NCI-H526 treated with DMSO at 0.1 percent for 48 hours (cell line): ENCODE measurements at places on chromosomes 16 and 17.
A peak's percentile ranks its signal among the peaks of the same experiment; 100 is the strongest.

- DNase-seq = no peak
These were observed 9.8 kb upstream of the ADAT1 start for GRCh38 chr16:75632857-75633256.

GRCh38 chr16:333406-334094, 19.0 kb downstream of the AXIN1 start:
- DNase-seq = no peak

DNA sequence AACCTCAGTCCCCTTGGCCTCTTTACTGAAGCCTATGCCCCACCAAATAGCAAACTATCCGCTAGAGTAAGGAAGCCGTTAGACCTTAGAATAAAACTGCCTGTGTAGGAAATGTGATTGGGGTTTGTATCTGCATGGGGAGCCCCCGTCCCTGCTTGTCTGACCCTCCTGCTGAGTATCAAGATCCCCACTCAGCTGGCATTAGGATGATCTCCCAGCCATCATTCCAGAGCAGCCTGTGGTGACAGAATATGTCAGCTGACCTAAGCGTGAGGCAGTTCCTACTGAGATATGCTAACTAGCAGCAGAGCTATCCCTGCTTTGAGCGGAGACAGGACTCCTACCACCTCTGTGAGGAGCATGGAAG, 645 bp upstream of the GFOD2 start:
- no peak for DNase-seq

DNA sequence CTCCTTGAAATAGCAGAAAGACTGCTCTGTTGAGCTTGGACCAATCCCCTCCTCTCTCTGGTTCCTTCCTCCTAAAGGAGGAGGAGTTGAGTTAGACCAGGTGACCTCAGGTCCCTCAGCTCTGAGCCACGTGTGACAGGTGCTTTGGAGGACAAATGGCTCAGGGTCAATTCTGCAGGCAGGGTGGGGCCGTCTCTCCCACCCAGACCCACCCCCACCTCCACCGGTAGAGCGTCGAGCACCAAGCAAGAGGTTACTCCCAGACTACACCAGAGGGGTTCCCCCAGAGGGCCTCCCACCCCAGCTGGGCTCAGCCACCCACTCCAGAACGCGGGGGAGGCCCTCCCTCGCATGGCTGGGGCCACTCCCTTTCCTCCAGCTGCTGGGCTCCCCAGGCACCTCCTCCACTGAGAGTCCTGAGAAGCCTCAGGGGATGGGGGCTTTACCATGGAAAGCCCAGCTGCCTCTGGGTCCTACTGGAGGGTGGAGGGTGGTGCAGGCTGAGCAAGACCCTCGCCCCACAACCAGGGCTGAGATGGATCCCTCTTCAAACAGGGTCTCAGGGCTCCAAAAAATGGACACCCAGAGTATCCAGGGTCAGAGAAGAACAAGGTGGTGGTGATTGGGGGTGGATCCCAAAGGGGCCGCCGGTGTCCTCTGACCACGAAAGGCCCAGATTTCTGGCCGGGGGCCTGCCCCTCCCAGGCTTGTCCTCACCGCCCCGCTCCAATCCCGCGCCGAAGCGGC, 7.6 kb downstream of the MYO1C start:
- peak; percentile 37 for DNase-seq

GRCh38 chr16:14499110-14499509, 130.9 kb downstream of the PARN start:
- DNase-seq = no peak

DNA sequence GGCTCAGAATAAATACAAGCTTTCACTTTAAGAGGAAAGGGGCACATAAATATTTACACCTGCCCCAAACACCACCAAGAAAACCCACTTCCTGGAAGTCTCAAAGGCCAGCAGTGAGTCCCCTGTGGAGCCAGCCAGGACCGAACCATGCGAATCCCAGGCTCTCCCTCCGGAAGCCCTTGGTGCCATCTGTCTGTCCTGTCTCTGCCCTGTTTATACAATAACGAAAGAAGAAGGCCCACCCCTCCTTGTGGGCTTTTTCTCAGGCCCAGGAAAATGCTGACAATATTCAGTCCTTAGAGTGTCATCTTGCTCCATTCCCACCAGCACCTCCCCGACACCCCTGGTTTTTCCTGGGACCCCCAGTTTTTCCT, 3.6 kb upstream of the SLC6A4 start:
- DNase-seq = no peak

DNA sequence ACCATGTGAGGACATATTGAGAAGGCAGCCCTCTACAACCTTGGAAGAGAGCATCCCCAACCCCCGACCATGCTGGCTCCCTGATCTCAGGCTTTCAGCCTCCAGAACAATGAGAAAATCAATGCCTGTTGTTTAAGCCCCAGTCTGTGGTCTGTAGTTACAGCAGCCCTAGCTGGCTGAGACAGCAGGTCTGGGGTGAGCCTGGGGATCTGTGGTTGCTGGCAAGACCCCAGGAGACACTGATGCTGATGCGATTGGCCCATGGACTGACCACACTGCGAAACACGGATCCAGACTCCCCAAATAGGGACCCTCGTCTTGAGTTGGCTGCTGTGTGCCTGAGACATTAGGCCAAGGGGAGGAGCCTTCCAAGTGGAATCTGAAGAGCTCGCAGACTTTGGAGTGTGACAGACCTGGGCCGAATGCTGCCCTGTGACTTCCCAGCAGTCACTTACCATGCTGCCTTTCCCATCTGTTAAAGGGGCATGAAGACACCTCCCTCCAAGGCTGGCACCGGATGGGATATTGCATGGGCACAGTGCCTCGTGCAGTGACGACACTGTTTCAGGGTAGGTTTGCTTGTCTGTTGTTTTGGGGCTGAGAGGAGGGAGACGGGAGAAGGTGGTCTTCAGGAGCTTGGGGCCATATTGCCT, 147.8 kb upstream of the RPL38 start:
- DNase-seq = no peak

DNA sequence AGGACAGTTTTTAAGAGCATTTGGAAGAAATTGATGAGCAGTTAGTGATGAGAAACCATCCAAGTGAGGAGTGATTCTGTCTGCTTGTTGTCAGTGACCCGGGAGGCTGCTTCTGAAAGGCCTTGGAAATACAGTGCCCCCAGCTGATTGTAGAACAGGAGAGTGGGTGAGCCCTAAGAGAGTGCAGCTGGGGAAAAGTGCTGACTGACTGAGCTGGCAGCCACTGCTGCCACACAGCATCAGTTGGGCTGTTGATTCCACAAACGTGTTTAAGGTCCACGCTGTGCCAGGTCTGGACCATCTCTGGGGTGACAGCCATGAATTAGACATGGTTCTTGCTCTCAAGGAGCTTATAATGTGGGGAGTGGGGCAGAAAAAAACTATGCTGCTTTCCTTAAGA, 18.9 kb downstream of the NUP93 start:
- DNase-seq = no peak

DNA sequence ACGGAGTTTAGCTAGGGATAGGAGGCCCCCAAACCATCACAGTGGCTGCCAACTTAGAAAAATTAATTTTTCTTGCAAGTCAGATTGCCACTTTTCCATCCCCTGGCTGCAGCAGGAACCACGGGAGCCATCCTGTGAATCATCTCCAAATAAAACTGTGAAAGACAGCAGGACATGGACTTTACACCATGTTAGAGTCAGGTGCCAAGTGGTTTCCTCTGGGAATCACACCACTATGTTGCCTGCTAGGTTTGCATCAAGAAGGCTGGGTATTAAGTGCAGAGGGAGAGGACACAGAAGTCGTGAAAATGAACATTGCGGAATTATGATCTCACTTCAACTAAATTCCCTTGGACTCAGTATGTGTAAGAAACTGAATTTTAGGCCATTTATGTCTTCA, 471.3 kb upstream of the GOT2 start:
- no peak for DNase-seq

- DNase-seq = no peak
These were observed 119.1 kb downstream of the KCNJ12 start for GRCh38 chr17:21495281-21495680.

DNA sequence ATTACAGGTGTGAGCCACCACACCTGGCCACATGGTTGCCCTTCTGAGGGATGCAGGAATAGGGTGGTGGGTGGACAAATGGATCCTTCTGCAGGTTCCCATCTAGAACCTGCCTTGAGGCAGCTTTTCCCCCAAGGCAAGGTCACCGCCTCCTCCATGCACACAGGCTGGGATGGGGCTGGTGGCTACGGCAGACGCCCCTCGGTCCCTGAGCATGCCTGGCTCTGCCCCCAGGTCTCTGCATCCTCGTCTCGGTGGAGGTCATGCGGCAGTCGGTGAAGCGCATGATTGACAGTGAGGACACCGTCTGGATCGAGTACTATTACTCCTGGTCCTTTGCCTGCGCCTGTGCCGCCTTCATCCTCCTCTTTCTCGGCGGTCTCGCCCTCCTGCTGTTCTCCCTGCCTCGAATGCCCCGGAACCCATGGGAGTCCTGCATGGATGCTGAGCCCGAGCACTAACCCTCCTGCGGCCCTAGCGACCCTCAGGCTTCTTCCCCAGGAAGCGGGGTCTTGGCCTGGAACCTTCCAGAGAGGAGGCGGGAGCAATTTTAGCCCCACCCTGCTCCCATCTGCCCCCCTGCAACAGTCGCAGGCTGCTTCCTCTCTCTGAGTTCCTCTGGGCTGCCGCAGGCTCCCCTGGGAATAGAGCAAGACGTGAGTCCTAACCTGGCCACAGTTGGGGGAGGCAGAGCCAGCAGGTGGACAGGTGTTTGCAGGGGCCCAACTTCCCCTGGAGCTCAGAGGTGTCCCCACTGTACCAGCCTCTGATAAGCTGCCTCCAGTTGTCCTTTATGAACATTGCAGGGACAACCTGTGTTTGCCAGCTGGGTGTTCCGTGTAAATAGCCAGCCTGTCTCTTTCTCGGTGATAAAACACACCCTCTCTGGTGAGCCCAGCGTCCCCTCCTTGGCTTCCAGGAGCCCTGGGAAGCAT, 11.7 kb downstream of the CACNG1 start:
- no peak for DNase-seq

DNA sequence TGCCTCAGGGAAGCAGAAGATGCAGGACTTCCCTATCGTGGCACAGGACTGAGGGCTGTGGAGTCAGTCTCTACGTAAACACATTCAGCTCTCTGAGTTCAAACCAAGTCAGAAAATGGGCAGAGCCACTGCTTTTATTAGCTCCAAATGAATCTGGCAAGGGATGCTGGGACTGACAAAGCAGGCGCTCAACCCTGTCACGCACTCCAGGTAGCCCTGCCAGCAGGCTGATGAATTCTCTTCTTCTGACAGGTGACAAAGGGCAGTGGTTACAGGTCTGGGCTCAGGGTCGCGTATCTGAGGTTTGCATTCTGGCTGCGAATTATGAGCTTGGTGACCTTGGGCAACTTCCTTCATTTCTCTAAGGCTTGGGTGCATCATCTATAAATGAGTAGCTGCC, 9.4 kb downstream of the RPH3AL start:
- no peak for DNase-seq

GRCh38 chr16:3020604-3021448, 658 bp downstream of the TNFRSF12A start:
- DNase-seq = no peak

GRCh38 chr16:3431779-3432219, 11.5 kb downstream of the ZNF597 start:
- DNase-seq = no peak

DNA sequence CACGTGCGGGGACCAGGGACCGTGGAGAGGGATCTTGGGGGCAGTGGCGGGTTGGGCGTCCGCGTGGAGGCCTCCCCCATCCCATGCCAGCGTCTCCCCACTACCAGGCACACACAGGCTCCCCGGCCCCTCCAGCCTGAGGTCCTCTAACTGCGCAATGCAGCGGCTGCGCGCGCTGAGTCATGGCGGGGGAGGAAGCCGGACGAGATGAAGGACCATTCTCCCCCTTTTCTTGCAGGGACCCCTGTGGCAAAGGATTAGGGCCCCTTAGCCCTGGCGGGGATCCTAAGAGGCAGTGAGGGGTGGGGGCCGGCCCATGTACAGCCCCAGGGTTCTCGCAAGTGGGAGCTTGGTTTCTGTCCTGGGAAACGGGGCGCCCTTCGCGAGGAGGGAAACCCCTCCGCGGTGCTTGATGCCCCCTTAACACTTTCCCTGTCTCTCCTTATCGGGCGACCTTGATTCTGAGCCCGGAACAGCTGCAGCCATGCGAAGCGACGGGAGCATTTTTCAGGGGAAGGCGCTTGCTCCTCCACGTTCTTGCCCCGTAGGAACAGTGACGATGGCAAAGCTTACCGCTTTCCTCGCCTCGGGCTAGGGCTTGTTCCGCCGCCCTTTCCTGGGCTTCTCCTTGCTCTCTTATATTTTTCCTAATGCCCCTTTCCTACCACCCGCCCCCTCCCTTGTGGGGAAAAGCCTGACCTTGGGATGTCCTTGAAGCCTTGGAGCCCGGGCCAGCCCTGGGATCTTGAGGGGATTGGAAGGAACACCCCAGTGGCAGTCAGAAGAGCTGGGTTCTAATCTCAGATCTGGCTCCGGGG, 592 bp downstream of the ALDOA start:
- DNase-seq = no peak

DNA sequence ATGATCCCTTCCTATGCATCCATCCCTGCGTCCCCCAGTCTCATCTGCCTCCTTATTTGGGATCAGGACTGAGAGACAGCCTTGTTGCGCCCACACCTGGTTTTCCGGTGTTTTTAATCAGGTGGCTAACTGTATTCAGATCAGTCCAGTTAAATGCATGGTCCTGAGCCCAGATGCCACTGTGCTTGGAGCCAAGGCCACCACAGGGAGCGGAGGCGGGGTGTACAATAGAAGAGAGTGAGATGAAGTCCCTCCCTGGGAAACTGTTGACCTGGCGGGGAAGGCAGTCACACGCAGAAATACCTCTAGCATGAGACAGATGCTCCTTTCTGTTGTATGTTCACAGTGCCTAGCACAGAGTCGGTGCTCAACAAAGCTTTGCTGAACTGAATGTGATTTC, 6.3 kb downstream of the RCVRN start:
- DNase-seq = no peak

- no peak for DNase-seq
These were observed 56.0 kb downstream of the MEAK7 start for GRCh38 chr16:84448444-84448843.

DNA sequence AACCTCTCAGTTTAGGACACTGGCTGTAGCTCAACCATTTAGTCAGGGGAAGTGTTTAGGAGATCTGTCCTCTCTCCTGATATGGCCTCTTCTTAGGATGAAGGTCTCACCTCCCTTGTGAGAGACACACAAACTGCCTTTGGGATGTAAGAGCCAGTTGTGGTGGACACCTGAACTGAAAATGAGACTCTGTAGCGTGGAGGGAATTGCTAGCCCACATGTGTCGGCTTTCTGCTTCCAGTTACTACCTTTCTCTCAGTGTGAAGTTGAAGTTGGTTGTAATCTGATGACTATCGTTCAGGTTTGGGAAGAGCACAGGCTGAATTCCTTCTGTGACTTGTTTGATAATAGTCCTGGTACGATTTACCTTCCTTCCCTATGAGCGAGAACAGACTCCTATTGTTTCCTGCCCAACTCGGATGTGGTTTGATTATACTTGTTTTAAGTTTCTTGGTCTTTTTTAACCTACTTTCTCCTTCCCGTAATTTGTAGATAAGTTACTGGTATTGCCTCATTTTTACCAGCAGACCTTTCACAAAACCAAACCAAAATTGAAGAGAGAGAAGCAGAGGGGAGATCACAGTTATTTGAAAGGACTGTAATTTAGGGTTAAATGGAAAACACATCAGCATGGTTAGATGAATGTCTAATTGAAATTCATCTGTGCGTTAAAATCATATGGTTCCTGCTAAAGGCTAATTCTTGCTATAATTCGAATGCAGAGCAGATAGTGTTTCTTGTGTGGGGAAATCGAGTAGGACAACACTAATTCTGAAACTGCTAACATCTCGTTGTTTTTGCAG, 43.2 kb downstream of the CLEC16A start:
- no peak for DNase-seq
